ENCODE measurements at places on chromosomes 1 and 21.

DNA sequence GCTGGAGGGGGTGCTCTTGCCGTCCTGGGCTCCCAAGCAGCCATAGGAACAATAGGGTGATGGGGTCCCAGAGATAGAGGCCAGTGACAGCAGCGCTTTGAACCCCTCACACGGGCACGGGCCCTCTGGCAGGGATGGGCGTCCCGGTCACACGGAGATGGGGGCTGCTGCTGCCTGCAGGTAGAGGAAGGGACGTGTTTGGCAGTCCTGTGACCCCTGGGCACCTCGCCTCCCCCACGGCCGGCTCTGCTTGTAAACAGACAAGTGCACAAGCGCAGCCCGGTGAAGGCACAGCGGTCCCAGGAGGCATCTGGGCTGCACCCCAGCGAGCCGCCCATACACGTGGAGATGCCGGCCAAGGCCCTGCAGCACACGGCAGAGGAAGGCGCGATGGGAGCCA lies 36.5 kb upstream of the PDE9A start:
- no peak for DNase-seq

GRCh38 chr1:212539737-212540430 lies 68.7 kb upstream of the ATF3 start:
- no peak for DNase-seq

DNA sequence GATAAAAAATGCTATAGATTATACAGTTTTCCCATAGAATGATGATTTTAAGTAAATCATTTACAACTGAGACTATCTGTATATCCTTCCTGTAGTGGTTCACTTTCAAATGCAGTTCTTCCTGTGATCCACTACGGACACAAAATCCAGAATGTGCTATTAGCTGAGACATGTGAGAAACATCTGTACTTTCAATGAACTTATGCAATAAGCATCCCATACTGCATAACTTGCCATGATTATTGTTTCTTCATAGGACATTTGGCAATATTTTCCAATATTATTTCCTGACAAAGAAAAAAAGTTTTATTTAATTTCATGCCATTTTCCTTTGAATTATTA lies 83.5 kb upstream of the PRDX6 start:
- no peak for DNase-seq

- no peak for DNase-seq
These were observed 12.0 kb downstream of the MFAP2 start for GRCh38 chr1:16968372-16968771.

DNA sequence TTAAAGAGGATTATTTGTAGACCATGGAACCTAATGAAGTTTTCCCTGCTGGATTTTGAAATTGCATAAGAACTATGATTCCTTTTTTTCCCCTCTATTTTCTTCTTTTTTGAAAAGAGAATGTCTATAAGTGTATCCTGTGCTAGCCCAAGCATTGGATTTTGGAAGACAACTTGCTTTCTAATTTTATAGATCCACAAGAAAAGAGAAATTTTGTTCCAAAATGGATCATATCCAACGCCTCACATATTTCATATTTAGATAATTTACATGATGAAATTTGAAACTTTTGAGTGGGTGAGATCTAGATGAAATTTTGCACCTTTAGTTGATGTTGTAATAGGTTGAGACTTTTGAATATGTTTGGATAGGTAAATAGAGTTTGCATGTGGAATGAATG lies 978.7 kb downstream of the MRPL39 start:
- no peak for DNase-seq

- DNase-seq, result no peak
These were observed 15.7 kb downstream of the GPR3 start for GRCh38 chr1:27408151-27408550.

- DNase-seq, result no peak
These were observed 5.2 kb downstream of the INKA2 start for GRCh38 chr1:111733992-111734341.

GRCh38 chr1:9561429-9561828 lies 22.2 kb downstream of the SLC25A33 start:
- no peak for DNase-seq

- no peak for DNase-seq
These were observed 6.8 kb downstream of the MAP7D1 start for GRCh38 chr1:36162680-36163239.

GRCh38 chr21:25936776-25937175 lies 202.0 kb downstream of the GABPA start:
- no peak for DNase-seq

- DNase-seq, result no peak
These were observed 4.3 kb upstream of the GNG5 start for GRCh38 chr1:84510668-84511067.

DNA sequence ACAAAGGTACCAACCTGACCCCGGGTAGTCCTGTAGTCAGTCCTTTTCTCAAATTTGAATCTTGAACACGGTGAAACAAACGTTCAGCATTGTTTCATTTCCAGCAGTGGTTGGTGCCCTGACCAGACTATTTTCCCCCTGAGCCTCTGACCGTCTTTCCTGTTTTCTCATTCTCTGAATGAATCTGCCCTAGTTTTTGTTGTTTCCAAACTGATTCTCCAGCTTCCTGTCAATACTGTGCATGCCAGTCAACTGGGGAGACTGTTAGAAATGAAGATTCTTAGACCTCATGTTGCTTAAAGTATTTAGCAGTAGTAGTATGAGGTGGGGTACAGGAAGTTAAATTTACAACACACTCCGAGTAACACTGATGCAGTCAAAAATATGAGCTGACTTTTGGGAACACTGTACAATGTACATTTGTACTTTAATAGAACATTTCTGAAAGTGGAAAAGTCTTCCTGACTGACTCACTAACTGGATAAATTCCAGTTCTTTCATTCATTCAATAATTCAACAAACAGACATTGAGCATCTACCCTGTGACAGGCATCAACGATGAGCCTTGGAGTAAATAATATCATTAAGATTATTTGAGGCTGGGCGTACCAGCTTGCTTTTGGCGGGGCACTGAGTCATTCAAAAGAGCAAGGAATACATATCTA lies 26.0 kb upstream of the ZRANB2 start:
- no peak for DNase-seq

DNA sequence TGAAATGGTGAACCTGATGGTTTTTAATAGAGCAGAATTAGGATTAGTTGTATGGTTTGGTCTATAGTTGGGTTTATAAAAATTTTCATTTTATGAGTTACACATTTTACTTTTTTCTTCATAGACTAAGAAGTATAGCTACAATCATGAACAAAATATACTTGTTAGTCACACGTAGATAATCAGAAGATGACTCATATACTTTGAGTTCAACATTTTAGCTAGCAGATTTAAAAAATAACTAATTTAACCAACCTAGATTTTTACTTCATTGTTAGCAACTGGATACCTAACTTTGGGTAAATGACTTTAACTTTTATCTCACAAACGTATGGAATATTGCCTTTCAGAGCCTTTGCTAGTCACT lies 27.9 kb downstream of the MORC3 start:
- DNase-seq, result no peak

GRCh38 chr1:104878203-104878909 lies 1128.7 kb downstream of the AMY1C start:
- no peak for DNase-seq

GRCh38 chr1:245590726-245591125 lies 435.9 kb downstream of the KIF26B start:
- DNase-seq, result no peak

- DNase-seq, result no peak
These were observed 104.3 kb downstream of the PGBD5 start for GRCh38 chr1:230321741-230322420.

DNA sequence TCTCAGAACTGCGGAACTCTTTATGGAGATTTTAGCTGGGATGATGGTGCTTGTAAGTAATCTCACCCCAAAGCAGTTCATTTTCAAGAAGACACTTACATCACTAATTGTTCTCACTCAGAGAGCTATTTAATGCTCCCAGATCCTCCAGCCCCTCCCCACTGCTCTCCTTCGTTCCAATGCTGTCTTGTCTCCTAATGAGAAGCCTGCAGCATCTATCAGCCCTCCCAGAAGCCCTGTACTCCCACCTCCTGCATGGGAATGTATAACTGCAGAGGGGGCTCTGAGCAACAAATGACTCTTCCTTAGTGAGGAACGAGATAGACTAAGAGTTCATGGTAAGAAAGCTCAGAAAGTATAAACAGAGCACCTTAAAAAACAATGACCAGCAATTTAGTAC lies 377.4 kb upstream of the RUNX1 start:
- no peak for DNase-seq

DNA sequence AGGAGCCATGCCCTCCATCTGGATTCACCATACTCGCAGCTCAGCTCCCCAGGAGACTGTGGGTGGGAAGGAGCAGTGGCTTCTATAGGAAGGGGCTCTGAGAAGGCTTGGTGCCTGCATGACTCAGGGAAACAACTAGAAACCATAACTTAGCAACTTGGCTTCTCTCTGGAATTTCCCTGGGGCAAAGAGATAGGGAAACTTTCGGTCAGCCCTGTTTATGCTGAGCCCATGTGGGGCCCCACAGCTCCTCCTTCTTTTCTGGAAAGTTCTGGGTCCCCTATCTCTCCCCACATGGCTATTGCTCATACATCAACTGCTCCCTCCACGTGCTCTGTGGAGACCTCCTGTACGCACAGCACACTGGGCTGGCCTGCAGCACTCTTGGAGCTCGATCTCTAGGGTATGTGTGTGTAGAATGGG lies 39.3 kb downstream of the PLEKHA6 start:
- no peak for DNase-seq

DNA sequence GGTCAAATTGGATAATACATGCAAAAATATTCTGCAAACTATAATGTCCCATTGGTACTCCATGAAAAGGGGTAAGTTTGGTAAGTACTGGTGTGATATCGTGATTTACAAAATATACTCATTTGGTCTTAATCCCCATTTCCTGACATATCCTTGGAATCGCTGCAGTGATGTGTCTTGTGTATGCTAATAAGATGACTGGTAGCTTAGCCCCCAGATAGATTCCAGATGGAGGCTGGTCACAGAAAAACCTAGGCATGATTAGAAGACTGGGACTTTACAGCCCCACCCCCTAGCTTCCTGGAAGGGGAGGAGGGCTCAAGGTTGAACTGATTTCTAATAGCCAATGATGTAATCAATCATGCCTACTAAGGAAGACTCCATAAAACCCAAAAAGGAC lies 3.0 kb downstream of the VAMP4 start:
- no peak for DNase-seq

GRCh38 chr1:46130121-46130520 lies 2.3 kb downstream of the PIK3R3 start:
- DNase-seq, result no peak

- DNase-seq, result no peak
These were observed 500.0 kb upstream of the RUNX1 start for GRCh38 chr21:35548904-35549615.
